Esophagus squamous epithelium (tissue), 5 donors: ENCODE measurements at places on chromosomes 2 and 18. TPM values are rescaled to one million over a fixed set of nuclear protein-coding genes. Genes with fewer than 3 reads are reported as not detected.

GRCh38 chr2:127046579-127046978 lies 60.4 kb downstream of the BIN1 start:
- DNase-seq = no peak

The LIMS2 gene
- 2.4 TPM for total RNA-seq

The POTEC gene
- total RNA-seq = not detected

The LIMS4 gene
- 0.57 TPM for total RNA-seq

DNA sequence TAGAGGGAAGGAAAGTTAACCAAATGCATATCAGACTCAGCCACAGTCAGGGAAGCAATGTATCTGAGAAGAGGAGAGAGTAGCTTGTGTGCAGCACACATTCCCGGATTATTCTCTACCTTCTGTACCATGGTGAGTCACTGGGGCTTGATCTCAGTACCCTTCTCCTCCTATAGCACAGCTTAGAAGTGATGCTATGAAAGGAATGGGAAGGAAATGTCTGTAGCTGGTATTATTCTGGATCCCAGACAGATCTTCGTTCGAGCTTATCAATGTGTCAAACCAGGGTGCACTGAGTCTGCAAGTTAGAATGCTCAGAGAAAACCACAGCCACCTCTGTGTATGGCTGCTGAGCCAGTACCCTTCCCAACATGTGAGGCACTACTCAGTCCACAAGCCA lies 88.0 kb upstream of the NFU1 start:
- no peak for DNase-seq

The RIT2 gene
- not detected for total RNA-seq

The ARHGAP15 gene
- total RNA-seq = 4.1 TPM

GRCh38 chr2:138122891-138123290 lies 158.6 kb downstream of the HNMT start:
- no peak for DNase-seq

The MDH1B gene
- 0.61 TPM for total RNA-seq

GRCh38 chr2:134866498-134867099 lies 28.2 kb downstream of the ACMSD start:
- no peak for DNase-seq

The MTX2 gene
- total RNA-seq = 39.9 TPM

- no peak for DNase-seq
These were observed 197.4 kb upstream of the HDAC4 start for GRCh38 chr2:239598011-239598731.

DNA sequence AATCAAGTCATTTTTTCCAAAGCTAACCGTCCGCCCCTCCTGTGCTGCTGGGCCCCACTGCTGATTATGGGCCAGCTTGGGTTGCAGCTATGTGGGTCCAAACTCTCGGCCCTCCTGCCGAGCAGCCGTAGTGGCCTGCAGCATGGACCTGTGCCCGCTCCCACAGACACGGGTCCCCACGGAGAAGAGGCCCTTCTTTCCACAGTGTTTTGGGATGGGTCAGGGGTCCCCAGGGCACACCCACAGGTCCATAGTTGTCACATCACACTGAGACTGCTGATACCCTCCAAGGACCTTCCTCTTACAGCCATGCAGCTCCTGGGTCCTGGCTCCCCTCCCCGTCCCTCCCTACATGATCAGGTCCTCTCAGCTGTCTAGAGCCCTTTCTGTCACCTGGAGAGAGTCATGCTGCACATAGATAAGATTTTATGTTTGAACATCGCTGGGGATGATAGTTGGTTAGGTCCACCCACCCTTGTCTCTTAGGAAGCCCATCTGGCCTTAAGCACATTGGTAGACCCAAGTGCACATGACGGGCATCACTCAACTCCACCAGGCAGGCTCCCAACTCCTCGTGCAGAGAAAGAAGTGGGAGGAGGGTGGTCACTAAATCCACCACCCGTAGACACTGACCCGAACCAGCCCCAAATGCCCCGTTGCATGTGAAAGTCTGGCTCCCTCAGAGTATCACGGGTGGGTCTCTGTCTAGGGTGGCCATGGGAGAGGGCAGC lies 17.5 kb downstream of the GPR55 start:
- DNase-seq = no peak

GRCh38 chr2:74951211-74951754 lies 7.2 kb upstream of the POLE4 start:
- no peak for DNase-seq

- no peak for DNase-seq
These were observed 472.7 kb downstream of the CMPK2 start for GRCh38 chr2:6392966-6393365.

GRCh38 chr18:11741505-11742145 lies 52.6 kb downstream of the GNAL start:
- no peak for DNase-seq

DNA sequence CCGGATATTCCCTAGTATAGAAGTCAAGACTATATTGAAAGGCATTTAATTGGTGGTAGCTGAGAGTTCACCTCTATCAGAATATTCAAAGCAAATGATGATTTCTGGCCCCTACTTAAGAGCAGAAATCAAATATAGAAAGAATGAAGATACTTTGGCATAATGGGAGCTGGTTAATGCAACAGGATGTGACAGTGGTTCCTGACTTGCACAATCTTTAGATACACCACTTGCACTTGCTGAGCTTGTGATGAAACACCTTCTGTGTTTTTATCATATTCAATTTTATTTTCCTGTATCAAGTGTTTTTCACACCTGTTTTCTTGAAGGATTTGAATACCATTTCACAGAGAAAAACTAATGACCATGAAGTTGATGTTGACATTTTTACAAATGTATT lies 124.1 kb upstream of the CDH19 start:
- no peak for DNase-seq

- DNase-seq = no peak
These were observed 38.8 kb downstream of the NRP2 start for GRCh38 chr2:205721057-205721449.

DNA sequence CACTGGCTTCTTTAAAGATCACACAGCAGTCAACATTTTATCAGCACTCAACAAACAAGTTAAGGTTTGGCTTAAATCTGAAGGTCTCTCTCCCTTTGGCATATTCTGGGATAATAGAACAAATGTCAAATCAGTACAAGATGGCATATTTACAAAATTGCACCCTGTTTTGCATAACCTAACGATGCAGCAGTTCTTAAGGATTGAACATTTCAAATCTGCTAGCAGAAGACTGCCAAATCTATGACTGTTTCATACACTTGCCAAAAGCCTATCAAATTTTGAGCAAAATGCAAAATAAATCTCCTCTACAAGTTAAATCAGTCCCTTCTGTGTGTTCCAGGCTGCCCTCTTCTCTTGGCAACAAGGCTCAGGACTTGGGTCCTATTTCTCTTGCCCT lies 73.6 kb downstream of the DPP4 start:
- DNase-seq = no peak

- no peak for DNase-seq
These were observed 54.4 kb downstream of the SLC4A3 start for GRCh38 chr2:219681694-219682300.

DNA sequence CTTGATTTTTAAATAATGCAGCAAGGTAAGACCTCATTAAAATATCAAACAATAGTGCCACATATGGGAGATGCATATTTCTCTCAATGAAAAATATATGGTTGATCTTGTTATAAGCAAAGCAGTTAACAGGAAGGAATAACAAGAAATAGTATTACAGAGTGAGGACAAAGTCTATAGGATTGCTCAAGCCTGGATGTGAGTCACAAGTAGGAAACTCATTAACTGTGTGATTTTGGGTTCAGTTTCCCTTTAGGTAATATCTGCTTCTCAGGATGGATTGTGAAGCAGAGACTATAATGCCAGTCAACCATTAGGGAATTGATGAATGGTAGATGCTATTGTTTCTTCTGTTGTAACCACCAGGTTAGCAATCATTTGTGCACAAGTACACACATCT lies 42.9 kb upstream of the SPHKAP start:
- no peak for DNase-seq

The DNAH7 gene
- 0.18 TPM for total RNA-seq

The PCARE gene
- not detected for total RNA-seq

- DNase-seq = no peak
These were observed 152.3 kb upstream of the STON1 start for GRCh38 chr2:48377646-48378045.

- DNase-seq = no peak
These were observed 1143.9 kb upstream of the NXPH2 start for GRCh38 chr2:139924070-139924469.

The EGR4 gene
- 0.26 TPM for total RNA-seq

The ANO7 gene
- total RNA-seq = not detected
